Hepatic stellate cell (primary cell): ENCODE measurements at places on chromosomes 2 and 18.

GRCh38 chr18:48470484-48471180, 61.4 kb upstream of the ZBTB7C start:
- peak; percentile 51 for DNase-seq

- no peak for DNase-seq
Observed at GRCh38 chr18:23229472-23229871, 94.2 kb downstream of the CABLES1 start.

- DNase-seq = no peak
Observed at GRCh38 chr18:26804519-26804918, 61.0 kb downstream of the AQP4 start.

DNA sequence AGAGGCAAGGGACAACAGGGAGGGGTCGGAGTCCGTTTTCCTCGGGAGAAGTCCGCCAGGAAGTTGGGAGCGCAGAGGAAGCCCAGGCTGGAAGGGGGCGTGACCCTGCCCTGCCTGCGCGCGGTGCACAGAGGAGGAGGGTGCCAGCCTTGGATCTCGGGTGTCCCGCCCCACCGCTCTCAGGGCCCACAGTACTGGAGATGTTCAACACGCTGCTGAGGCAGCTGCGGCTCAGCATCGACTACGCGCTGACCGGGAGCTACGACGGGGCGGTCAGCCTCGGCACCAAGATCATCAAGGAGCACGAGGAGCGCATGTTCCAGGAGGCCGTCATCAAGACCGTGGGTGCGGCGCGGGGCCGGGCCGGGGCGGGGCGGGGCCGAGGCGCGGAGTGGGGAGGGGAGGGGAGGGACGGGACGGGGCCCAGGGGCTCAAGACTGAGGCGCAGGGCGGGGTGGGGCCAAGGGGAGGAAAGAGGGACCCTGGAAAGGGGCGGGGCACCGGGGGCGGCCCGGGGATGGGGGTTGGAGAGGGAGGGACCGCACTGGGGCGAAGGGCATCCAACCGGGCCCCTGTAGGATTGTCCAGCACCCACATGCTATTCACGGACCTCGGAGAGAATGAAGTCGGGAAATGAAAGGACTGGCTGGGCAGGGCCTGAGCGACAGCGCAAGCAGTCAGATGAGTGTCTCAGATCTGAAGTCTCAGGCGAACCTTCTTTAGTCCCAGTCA, 36.6 kb downstream of the POMC start:
- DNase-seq = no peak

- no peak for DNase-seq
Observed at GRCh38 chr2:149568138-149568537, 19.4 kb downstream of the MMADHC start.

DNA sequence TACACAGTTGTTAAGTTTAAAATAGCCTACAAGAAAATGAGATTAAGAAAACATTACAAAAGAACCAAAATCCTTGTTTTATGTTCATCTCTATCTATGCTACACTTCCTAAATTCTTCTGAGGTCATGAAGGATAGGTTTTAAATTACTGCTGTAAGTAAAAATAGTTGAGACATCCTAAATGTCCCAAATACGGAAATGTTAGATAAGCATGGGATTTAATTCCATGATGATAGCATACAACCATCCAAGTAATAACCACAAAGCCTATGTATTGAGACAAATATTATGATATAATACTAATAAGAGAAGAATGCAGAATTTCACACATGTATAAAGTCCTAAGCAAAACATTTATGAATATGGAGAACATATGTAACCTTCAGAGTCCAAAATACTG, 34.1 kb downstream of the PIEZO2 start:
- no peak for DNase-seq

GRCh38 chr2:14385043-14385442, 247.5 kb upstream of the LRATD1 start:
- no peak for DNase-seq

- DNase-seq = no peak
Observed at GRCh38 chr2:63849381-63850203, 7.9 kb downstream of the UGP2 start.
